Progenitor cell of endocrine pancreas (in vitro differentiated cells): ENCODE measurements at places on chromosomes 6 and 20. TPM values are rescaled to one million over a fixed set of nuclear protein-coding genes. Genes with fewer than 3 reads are reported as not detected.

DNA sequence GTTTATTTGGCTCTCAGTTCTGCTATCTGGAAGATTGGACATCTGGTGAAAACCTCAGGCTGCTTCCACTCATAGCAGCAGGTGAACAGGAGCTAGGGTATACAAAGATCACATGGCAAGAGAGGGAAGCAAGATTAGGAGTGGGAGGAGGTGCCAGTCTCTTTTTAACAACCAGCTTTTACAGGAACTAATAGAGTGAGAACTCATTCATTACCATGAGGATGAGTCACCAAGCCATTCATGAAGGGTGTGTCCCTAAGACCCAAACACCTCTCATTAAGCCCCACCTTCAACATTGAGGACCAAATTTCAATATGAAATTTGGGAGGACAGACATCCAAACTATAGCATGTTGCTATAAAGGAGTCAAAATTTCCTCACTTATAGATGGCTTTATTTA, 85.4 kb upstream of the HCRTR2 start:
- no peak for DNase-seq

GRCh38 chr6:32972353-32973143, 4.2 kb downstream of the BRD2 start:
- no peak for DNase-seq

GRCh38 chr20:25076731-25077609, 5.0 kb downstream of the VSX1 start:
- DNase-seq = peak; percentile 7

GRCh38 chr6:133959667-133960368, 6.8 kb downstream of the TBPL1 start:
- no peak for DNase-seq

GRCh38 chr6:90656325-90656724, 69.5 kb upstream of the MAP3K7 start:
- DNase-seq = no peak

DNA sequence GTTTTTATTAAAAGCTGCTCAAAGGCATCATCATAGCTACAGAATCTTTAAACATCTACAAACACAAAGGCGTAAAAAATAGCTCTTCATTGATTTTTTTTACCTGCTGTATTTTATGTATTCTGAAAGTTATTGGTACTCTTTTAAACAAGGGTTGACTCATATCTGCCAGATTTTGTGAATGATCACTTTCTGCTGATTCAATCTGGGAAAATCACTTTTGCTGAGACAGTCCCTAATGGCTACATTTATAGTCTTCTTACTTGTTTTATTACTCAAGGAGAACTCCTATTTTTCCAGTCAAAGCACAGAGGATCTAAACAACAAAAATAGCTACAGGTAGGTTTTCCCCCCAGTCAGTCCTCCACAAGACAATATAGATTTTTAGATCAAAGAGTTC, 739.0 kb downstream of the CBLN4 start:
- DNase-seq = no peak

GRCh38 chr20:13180986-13181889, 39.8 kb upstream of the ISM1 start:
- no peak for DNase-seq

DNA sequence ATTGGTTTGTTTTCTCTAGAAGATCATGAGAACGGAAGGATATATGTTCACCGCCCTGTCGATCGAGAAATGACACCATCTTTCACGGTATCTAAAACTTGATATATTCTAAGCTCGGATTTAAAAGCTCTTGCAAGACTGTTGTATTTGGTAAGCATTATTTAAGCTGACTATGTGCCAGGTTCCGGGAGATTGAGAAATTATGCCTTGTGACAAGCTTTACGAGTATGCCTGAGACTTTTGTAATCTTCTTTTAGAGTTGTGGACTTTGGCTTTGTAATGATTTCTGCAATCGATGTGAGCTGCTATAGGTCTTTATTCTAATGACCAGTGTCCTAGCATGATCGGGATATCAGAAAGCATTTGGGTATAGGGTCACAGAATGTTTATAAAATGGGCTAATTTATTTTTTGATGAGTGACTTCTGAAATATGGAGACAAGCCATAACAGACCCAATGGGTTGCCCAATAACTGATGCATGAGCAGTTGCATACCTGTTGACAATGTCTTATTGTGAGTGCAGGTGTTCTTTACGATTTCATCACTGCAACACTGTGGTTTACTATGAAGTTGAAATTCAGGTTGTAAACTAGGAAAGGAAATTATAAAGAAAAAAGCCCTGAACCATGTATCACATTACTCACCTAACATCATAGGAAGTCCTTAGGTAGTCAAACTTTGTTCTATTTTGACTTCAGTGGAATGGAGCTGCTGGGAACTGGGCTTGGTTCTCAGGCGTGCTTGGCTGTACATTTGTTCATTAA, 14.0 kb downstream of the CDH26 start:
- no peak for DNase-seq

DNA sequence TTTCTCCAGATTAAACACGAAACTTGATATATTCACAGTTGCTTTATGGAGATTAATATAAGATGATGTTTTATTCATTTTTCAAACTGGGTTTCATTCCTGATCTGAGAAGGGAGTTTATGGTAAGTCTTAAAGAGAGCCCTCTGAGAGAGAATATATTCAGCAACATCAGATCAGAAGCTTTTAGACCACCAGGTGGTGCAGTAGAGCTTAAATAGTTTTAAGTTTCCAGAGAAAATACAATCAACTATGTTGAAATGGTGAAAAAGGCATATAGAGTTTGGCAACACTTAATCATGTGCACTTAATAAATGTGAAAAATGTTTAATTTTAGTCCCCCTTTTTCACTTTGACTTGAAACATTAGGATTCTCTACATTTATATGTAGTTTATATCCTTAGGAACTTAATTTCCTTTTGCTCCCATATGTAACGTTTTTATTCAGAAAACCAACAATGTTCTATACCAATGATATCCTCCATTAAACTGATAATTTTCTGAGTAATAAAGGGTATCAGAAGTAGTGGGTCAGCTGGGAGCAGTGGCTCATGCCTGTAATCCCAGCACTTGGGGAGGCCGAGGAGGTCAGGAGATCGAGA, 86.4 kb upstream of the CLDN20 start:
- no peak for DNase-seq

DNA sequence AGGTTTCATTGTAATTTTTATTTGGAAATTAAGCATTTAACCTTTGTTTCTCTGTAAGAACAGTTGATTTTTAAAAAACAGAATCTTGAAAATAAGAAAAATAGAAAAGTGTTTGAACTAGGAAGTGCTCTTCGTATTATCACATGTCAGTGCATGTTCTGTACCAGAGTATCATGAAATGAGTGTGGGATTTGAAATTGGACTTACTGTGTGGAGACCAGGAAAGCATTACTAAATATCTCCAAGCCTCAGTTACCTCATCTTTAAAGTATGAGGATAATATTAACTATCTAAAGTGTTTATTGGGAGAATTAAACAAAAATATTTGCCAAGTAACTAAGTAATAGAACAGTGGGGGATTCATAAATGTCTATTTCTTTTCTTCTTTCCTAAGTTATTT, 156.9 kb upstream of the FLRT3 start:
- DNase-seq = no peak

DNA sequence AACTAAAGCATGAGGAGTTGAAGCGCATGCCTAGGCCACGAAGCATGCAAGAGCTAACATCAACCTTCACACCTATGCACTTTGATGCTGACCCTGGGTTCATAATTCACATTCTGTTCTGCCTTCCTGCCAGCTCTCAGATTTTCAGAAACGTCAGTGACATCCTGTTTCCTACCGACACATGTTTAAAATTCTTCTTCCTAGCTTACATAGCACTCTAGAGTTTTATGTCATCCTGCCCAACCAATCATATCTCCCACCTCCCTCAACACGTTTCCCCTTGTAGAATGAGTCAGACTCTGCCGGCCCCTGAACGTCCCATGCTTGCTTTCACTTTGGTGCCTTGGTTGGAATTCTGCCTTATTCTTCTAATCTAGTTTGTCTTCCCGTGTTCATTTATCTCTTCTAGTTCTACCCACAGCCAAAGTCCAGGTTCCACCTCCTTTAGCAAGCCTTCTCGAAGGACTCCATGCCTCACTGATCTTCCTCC, 97.2 kb upstream of the MAP7 start:
- no peak for DNase-seq

GRCh38 chr20:52031563-52032303, 159.8 kb downstream of the ZFP64 start:
- no peak for DNase-seq

GRCh38 chr6:52489881-52490280, 69.7 kb downstream of the EFHC1 start:
- no peak for DNase-seq

GRCh38 chr6:133591275-133591674, 297.6 kb upstream of the TCF21 start:
- no peak for DNase-seq

GRCh38 chr20:38730989-38731737, 6.9 kb downstream of the SLC32A1 start:
- peak; percentile 64 for DNase-seq

- no peak for DNase-seq
These were observed 407.7 kb upstream of the JARID2 start for GRCh38 chr6:14838133-14838583.

- no peak for DNase-seq
These were observed 11.9 kb upstream of the RBCK1 start for GRCh38 chr20:396252-396618.

- DNase-seq = no peak
These were observed 78.3 kb downstream of the CD109 start for GRCh38 chr6:73774311-73774774.

- DNase-seq = no peak
These were observed 84.6 kb upstream of the SPTLC3 start for GRCh38 chr20:12924126-12924525.

Gene GSTA4
- 44.7 and 45.6 TPM in 2 replicates for total RNA-seq

Gene ZNF76
- 61.2 and 61.7 TPM in 2 replicates for total RNA-seq

Gene BPIFB2
- total RNA-seq = not detected in 2 replicates

Gene FOXQ1
- 2.0 and 2.9 TPM in 2 replicates for total RNA-seq

Gene PLCB4
- 13.1 and 17.2 TPM in 2 replicates for total RNA-seq

Gene MDFI
- 48.3 and 59.4 TPM in 2 replicates for total RNA-seq

Gene SYCP2L
- 11.8 and 16.8 TPM in 2 replicates for total RNA-seq

Gene CST4
- not detected in 2 replicates for total RNA-seq

Gene HSP90AB1
- total RNA-seq = 1,214 and 1,216 TPM in 2 replicates

Gene TBX18
- 1.3 and 1.8 TPM in 2 replicates for total RNA-seq

Gene NFYA
- total RNA-seq = 61.8 and 62.7 TPM in 2 replicates
